ENCODE measurements at places on chromosomes 16 and 17. TPM values are rescaled to one million over a fixed set of nuclear protein-coding genes. Genes with fewer than 3 reads are reported as not detected.

Gene PRSS22
- 0.86 TPM for total RNA-seq

Gene TBX4
- total RNA-seq, result not detected

Gene NPIPB6
- 13.8 TPM for total RNA-seq

Gene TMEM100
- not detected for total RNA-seq

Gene GHDC
- 17.5 TPM for total RNA-seq

Gene HYDIN
- total RNA-seq, result not detected

Gene CBX2
- 2.1 TPM for total RNA-seq

Gene FOXN1
- total RNA-seq, result not detected

Gene WNK4
- 0.10 TPM for total RNA-seq

Gene NFAT5
- 152 TPM for total RNA-seq

Gene PPM1D
- 16.3 TPM for total RNA-seq

Gene LPO
- not detected for total RNA-seq

Gene KCNAB3
- 8.9 TPM for total RNA-seq

Gene CLEC19A
- total RNA-seq, result not detected

Gene NPTX1
- total RNA-seq, result 0.38 TPM

Gene KRTAP9-4
- not detected for total RNA-seq

Gene SLFN12
- 59.4 TPM for total RNA-seq

Gene TVP23B
- total RNA-seq, result 41.0 TPM

Gene SLC47A1
- total RNA-seq, result not detected

Gene KRTAP4-4
- not detected for total RNA-seq

Gene KRTAP2-3
- total RNA-seq, result not detected

Gene TPSD1
- total RNA-seq, result not detected

Gene CCL7
- not detected for total RNA-seq

Gene TSNAXIP1
- total RNA-seq, result 1.1 TPM

Gene ANKRD13B
- total RNA-seq, result 32.5 TPM

All from natural killer cell treated with Interleukin-12 subunit alpha and Interleukin-12 subunit beta and Interleukin-15 and Interleukin-18, amount 100 ng/mL, for 72 hours (primary cell).